ENCODE measurements at places on chromosomes 1 and 21. TPM values are rescaled to one million over a fixed set of nuclear protein-coding genes. Genes with fewer than 3 reads are reported as not detected.

DNA sequence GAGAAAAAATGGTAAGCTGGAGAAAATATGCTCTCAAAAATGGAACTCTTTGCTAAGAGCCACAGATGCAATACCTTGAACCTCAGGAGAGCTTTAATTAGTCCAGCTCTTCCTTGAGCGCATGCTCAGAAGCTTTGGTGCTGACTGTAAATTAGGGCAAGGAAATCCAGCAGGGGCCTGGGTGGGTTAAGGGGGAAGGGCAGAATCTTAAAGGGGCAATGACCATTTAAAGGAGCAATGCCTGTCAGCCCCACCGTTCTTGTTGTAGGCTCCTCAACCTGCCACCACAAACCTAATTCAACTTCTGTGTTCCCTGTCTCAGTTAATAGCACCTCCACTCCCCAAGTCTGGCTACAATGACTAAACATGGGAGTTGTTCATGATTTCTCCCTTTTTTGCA is 6.8 kb upstream of the SLC22A15 start:
- no peak for DNase-seq

DNA sequence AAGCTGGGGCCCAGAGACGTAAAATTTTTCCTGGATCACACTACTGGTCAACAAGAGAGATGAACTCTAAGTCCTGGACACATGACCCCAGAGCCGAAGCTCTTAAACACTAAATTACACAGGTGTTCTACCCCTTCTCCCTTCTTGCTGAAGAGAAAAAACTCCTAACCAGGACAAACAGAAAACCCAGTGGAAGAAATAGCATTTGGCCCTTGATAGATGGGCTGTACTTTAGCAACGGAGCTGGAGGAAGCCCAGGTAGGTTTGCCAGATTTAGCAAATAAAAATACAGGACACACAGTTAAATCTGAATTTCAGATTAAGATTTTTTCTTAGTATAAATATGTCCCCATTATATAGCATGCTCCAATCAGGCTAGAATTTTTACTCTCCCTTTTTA is 72.7 kb downstream of the DIRAS3 start:
- no peak for DNase-seq

GSTM3 gene
- 18.5 TPM for total RNA-seq

FCGR1A gene
- total RNA-seq = 65.3 TPM

SETD4 gene
- 19.4 TPM for total RNA-seq

All from lower lobe of right lung (tissue), 2 donors.